Activated CD4-positive, alpha-beta memory T cell treated with anti-CD3 and anti-CD28 coated beads, Interleukin-2, amount 10 ng/mL, durations not matched to agents 7 days and 5 days (primary cell): ENCODE measurements at places on chromosomes 7 and 10. TPM values are rescaled to one million over a fixed set of nuclear protein-coding genes. Genes with fewer than 3 reads are reported as not detected.

DNA sequence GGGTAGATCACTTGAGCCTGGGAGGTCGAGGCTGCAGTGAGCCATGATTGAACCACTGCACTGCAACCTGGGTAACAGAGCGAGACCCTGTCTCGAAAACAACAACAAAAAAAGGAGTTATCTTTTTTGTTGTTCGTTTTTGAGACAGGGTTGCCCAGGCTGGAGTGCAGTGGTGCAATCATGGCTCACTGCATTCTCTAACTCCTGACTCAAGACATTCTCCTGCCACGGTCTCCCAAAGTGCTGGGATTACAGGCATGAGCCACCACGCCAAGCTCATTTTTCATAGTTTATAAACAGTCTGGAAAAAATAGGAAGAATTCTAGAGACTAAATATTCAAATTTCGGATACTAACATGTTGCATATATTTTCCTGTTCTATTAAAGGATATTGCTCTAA is 29.4 kb downstream of the SFXN4 start:
- no peaks in the 10 kb centered on the region for H3K27me3 ChIP-seq
- peaks cover 57% of the 10 kb centered on the region for H3K4me1 ChIP-seq
- peak overlapping the region; percentile 60 for H3K27ac ChIP-seq
- H3K4me3 ChIP-seq = no peak overlapping the region

STEAP1B gene
- total RNA-seq = 0.30 TPM

GRCh38 chr7:105765846-105766245 is 110.6 kb downstream of the ATXN7L1 start:
- H3K27ac ChIP-seq = no peak overlapping the region
- H3K27me3 ChIP-seq = peaks cover 29% of the 10 kb centered on the region
- H3K4me3 ChIP-seq = no peak overlapping the region

DNA sequence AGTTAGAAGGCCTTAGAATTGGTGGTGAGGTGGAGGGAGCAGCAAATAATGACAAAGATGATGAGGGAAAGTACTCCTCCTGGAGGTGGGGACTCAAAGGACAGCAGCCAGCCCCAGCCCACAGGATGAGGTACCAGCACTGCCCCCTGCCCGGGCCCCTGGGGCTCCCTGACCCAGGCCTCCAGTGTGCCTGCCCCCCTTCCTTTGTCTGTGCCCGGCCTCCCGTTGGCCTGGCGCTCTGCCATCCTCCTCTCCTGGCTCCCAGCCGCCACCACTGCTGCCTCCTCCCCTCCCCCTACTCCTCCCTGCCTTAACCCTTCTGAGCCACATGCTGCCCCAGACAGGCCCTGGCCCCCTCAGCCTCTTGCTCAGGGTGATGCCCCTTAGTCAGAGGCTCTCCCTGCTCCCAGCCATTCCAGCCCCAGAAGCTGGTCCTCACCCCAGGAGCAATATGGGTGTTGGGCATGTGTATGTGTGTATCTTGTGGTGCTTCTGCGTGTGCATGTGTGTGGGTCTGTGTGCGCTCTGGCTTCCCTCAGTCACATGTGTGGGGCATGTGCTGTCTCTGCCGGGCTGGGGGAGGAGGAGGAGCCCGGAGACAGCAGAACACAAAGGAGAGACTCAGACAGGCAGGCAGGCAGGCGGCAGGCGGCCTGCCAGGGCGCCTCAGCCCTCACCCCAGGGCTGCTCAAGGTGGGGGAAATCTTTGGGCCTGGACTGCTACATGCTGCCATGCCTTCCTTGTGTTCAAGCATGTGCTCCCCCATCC is 2.6 kb downstream of the LDB1 start:
- peak; percentile 72 for DNase-seq
- no peaks in the 10 kb centered on the region for H3K27me3 ChIP-seq
- peaks cover 65% of the 10 kb centered on the region for H3K4me1 ChIP-seq

- peak overlapping the region; percentile 97 for H3K4me3 ChIP-seq
- H3K36me3 ChIP-seq = peaks cover 71% of the 10 kb centered on the region
- H3K27me3 ChIP-seq = no peaks in the 10 kb centered on the region
These were observed 1.7 kb downstream of the KLF6 start for GRCh38 chr10:3783316-3783681.

- H3K4me3 ChIP-seq = no peak overlapping the region
- DNase-seq = no peak
- no peak overlapping the region for H3K27ac ChIP-seq
- no peaks in the 10 kb centered on the region for H3K36me3 ChIP-seq
These were observed 107.2 kb upstream of the TCF7L2 start for GRCh38 chr10:112842832-112843360.

DNA sequence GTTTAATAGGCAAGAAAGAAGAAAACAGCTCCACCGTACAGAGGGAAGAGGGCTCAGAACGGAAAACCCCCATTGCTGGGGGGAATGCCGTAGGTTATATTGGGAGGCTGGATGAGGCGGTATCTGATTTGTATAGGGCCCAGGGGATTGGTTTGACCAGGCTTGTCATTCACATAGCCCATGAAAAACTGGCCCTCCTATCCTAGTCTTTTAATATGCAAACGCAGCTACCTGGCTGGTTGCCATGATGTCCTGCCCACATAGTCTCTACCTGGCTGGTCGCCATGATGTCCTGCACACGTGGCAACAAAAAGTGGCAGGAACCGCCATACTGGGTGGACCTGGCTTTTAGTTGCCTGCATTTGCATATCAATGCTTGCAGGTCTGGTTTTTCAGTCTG is 84.7 kb downstream of the AUTS2 start:
- no peaks in the 10 kb centered on the region for H3K27me3 ChIP-seq
- H3K36me3 ChIP-seq = no peaks in the 10 kb centered on the region
- DNase-seq = no peak
- no peak overlapping the region for H3K27ac ChIP-seq
- H3K4me3 ChIP-seq = no peak overlapping the region
- H3K4me1 ChIP-seq = peaks cover 3% of the 10 kb centered on the region

TTYH3 gene
- 9.7 TPM for total RNA-seq

GRCh38 chr10:76358743-76359395 is 927.4 kb downstream of the LRMDA start:
- H3K27ac ChIP-seq = no peak overlapping the region
- no peaks in the 10 kb centered on the region for H3K36me3 ChIP-seq
- H3K4me3 ChIP-seq = no peak overlapping the region
- no peak for DNase-seq
- no peaks in the 10 kb centered on the region for H3K4me1 ChIP-seq

GRCh38 chr7:137886746-137887145 is 40.0 kb upstream of the DGKI start:
- H3K4me3 ChIP-seq = no peak overlapping the region
- peaks cover 28% of the 10 kb centered on the region for H3K36me3 ChIP-seq
- peaks cover 17% of the 10 kb centered on the region for H3K4me1 ChIP-seq
- no peak for DNase-seq
- H3K27me3 ChIP-seq = no peaks in the 10 kb centered on the region

- no peak overlapping the region for H3K27ac ChIP-seq
- H3K4me3 ChIP-seq = no peak overlapping the region
- H3K27me3 ChIP-seq = no peaks in the 10 kb centered on the region
- no peaks in the 10 kb centered on the region for H3K36me3 ChIP-seq
- no peaks in the 10 kb centered on the region for H3K4me1 ChIP-seq
- DNase-seq = no peak
These were observed 49.5 kb upstream of the HDAC9 start for GRCh38 chr7:18445916-18446520.

GRCh38 chr10:6226216-6226615 is 23.5 kb downstream of the PFKFB3 start:
- H3K4me1 ChIP-seq = peaks cover 5% of the 10 kb centered on the region
- DNase-seq = no peak
- no peak overlapping the region for H3K27ac ChIP-seq
- no peak overlapping the region for H3K4me3 ChIP-seq
- no peaks in the 10 kb centered on the region for H3K27me3 ChIP-seq
